Activated CD4-positive, alpha-beta T cell treated with anti-CD3 and anti-CD28 coated beads for 36 hours (primary cell): ENCODE measurements at places on chromosomes 7 and 10.
A peak's percentile ranks its signal among the peaks of the same experiment; 100 is the strongest.

GRCh38 chr10:119197921-119198320 lies 9.4 kb upstream of the GRK5 start:
- no peak for DNase-seq

DNA sequence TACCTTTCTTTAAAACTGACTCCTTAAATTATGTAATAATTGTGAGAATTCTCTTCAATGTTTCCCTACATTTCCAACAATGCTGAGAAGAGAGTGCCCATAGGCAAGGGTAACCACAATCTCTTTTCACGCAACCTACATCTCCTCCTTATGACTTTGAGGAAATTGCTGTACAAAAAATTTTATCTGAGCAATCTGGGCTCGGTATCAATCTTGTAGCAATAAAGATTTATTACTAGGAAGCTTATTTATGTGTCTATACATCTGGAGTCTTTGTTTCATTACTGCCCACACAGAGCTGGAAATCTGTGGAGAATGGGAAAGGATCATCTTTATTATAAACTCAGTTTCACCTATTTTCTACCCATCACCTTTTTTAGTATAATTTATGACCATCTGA lies 913.8 kb upstream of the SORCS1 start:
- no peak for DNase-seq

- DNase-seq = no peak
These were observed 105.5 kb upstream of the AKR1E2 start for GRCh38 chr10:4720463-4720862.

DNA sequence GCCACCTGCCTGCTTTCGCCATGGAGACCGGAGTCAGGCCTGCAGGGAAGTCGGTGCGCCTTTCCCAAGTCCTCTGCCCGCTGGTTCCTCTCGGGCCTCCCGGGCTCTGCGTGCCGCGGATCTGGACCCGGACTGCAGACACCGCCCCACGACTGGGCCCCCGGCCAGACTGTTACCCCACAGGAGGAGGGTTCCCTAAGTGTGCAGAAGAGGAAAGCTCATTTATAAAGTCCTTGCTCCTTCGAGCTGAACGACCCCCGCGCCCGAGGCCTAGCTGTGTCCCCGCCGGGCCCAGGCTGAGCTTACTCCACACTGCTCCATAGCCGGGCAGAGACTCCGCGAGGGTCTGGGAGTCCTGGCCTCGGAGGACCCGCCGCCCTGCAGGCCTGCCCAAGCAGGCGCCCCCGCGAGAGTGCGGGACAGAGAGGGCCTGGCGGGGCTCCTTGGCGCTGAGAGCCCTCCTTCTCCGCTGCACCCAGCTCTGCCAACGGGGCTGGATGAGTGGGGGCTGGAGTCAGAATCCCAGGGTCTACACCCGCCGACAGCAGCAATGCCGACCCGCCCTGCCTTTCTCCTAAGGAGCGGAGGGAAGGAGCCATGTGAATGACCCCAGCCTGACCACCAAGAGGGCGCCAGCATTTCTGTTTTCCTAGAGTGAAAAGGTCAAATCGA lies 8.3 kb downstream of the EN2 start:
- no peak for DNase-seq

- DNase-seq = no peak
These were observed 191.1 kb upstream of the ADO start for GRCh38 chr10:62613424-62613823.

- no peak for DNase-seq
These were observed 73.4 kb downstream of the SGMS1 start for GRCh38 chr10:50550291-50550839.

DNA sequence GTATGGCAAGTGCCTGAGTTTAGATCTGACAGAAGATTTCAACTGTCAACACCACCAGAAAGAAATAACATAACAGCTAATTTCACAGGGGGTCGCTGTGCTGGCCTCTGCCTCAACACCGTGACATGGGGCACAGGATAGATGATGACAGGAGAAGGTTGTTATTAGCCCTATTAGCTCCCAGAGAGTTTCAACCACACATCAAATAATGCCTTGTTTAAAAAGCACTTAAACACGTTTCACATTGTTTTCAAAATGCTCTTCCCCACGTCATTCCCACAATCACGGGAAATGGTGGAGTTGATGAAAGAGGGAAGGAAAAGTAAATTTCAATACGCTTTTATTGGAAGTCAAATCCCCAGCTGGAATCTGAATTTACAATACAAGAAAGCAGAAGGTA lies 184.7 kb downstream of the MAGI2 start:
- no peak for DNase-seq

DNA sequence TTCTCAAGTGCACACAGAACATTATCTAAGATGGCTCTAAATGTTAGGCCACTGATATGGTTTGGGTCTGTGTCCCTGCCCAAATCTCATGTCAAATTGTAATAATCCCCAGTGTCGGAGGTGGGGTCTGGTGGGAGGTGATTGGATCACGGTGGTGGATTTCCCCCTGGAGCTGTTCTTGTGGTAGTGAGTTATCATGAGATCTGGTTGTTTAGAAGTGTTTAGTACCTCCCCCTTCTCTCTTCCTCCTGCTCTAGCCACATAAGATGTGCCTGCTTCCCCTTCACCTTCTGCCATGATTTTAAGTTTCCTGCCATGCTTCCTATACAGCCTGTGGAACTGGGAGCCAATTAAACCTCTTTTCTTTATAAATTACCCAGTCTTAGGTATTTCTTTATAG lies 11.2 kb upstream of the GSTK1 start:
- DNase-seq = no peak

- no peak for DNase-seq
These were observed 24.3 kb upstream of the MKI67 start for GRCh38 chr10:128150561-128150960.

DNA sequence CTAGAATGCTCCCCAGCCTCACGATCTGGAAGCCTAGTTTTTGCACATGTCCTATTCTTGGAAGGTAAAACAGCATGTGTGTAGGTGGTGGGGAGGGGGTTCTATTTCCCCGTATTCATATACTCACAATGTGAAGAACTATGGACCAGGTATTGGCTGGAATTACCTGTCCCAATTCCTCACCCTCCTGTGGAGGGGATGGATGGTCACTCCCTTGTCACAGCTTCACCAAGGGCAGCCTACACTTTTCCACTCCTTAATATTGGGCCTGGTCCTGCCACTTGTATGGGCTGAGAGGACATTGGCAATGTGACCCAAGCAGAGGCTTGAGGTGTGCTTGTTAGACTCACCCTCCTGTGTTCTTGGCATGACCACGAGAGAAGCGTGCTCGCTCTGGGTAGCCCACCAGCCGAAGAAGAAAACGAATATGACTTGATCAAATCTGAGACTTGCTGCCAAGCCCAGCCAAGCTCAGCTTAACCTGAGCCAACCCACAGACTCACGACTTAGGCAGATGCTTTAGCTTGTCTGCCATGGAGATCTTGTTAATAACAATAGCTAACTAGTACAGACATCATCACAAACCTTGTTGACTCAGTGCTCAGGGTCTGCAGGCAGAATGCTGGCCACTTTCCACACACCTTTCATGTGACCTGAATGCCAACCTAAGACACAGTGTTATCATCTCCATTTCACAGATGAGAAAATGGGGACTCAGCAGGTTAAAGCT lies 17.2 kb downstream of the ZNF488 start:
- DNase-seq = no peak

DNA sequence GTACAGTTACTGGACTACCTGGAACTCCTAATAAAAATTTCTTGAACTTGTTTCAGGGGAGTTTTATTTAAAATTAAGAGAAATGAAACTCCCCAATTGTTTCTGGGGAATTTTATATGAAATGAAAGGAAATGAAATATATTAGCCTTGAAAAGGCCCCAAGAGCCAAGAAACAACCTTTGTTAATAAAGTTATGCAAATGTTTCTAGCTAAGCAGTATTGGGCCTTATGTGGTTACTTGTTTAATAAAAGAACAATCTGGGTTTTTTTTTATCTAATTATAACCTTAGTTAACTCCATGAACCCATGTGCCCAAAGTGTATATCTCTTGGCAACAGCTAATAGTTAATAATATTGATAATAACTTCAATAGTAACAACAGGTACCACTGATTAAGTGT lies 222.8 kb downstream of the EXOC4 start:
- DNase-seq = no peak

DNA sequence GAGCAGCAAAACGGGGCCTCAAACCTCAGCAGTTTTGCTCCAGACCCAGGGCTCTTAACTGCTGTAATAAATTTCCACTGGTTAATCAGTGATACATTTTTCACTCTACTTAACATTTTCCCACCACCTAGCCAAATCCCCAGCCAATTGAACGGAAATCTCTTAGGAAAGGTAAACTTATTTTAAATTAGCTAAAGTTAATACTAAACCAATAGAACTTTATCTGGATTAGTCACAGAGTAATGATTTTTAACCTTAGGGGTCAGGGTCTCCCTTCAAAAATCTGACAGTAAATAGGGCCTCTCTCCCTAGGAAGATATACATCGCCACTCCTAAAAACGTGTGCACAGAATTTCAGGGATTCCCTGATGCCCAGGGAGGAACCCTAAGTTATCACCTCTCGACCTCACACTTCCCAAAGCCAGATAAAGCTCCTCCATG lies 87.4 kb upstream of the KMT2E start:
- DNase-seq = no peak

DNA sequence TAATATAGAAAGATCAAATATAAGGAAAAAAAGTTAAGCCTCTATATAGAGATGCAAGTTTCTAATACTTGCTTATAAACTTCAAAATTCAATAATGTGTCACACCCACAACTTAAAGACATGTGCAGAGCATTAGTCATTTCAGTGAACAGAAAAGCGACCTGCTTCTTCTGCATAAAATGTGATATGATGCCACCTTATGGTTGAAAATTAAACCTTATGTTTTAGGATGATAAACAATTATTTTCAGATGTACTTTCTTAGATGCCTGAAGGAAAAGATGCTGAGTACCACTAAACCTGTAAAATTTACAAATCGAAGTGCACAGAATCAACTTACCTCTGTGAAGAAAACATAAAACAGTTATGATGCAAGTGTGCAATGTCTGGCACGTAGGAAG lies 96.0 kb downstream of the MTERF1 start:
- no peak for DNase-seq

DNA sequence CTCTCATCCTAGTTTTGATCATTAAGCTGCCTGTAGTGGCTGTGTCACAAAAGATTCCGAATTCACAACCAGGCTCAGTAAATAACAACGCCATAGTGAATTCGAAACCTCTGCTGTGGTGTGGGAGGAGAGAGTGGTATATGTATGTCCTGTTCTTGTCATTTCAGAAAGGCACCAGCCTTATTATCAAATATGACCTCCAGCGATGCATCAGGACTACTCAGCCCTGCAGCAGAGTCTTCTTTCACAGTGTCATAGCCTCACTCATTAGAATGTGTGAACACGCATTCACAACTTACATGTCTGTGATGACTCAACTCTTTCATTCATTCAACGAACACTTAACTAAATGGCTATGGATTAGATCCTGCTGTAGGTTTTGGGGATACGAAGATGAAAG lies 15.3 kb downstream of the AOC1 start:
- no peak for DNase-seq

DNA sequence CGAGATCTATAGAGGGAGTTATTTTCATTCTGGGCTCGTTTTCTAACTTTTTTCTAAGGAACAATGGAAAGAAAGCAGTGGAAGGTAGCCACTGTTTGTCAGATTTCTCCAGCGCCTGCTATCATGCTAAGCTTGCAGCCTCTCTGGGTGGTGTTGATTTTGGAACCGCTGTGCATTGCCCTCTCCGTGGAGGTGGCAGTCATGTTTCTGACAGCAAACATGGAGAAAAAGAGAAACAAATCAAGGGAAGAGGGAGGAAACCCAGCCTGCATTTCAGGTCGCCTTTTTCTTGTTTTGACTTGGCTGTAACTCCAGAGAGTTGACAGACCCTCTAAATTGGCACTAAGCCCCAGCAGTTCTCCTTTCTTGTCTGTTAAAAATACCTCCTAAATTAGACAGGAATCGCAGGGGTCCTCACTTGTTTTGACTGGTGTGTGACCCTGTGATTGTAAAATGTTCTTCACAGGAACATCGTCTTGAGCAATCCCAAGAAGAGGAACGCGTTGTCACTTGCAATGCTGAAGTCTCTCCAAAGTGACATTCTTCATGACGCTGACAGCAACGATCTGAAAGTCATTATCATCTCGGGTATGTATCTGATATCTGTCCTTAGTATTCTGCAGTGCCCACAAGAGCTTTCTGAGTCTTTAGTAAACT lies 4.8 kb downstream of the ECHDC3 start:
- DNase-seq = no peak

DNA sequence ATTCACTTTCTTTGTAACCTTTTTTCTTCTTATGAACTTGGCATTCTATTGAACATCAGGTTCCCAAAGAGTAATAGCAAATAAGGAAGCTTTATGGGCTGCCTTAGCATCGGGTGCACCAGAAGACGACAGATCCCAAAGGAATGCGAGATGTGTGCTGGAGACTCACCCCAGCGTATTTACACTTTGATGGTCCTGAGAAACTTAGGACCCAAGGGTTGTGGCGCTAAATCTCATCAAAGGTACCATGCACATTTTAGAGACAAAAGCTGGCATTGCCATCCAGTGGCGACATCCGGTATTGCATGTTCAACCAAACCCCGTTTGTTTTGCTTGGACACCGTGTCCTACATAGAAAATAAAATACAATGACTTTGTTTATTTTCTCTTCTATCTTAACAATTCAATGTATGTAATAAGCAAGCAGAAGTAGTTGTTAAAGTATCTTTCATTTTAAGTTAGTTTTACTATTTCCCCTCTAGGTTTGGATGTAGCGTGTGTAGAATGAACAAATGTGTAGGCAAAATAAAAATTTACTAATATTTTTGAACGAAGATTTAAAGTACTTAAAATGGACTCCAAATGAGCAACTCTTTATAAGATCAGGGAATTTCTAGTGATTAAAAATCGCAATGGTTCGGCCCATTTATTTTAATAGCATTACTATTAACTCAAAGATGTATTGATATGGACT lies 1154.8 kb downstream of the GATA3 start:
- DNase-seq = peak; percentile 85

DNA sequence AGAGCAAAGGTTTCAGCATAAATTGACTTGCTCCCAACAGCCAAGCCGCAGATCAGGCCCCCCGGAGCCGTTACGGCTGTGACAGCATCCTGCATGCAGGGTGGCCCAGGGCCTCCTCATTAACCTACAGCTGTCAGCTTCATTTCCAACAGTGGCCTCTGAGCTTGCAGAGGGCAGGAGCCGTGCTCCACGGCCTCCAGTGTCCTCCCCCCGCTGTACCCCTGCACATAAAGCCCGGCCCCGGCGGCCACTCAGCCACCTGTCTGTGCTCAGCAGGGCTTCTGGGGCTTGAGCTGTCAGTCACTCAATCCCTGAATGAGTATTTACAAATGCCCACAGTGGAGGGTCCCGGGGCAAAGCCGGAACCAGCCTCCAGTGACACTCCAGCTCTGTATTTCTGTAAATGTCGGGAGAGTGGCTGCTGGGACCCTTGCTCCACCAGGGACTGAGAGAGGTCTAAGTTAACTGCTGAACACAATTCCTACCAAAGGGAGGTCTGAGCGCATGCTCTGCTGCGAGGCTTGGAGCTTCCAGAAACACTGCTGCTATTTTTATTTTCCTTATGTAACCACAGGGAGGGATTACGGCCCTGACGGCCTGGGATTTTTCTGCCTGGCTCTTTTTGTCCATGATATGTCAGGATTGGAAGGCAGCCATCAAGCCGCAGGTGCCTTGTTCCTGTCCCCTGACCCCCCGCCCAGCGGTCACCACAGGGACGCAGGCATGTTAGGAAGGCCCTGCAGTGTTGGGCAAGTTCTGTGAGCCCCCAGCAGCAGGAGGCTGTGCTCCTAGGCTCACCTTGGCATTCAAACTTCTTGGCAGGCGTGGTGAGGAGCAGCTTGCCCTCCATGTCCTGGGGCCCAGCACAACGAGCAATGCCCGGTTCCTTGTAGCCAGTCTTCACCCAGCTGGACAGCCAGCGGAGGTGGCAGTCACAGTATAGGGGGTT lies 165.0 kb downstream of the SLIT1 start:
- DNase-seq = no peak

- no peak for DNase-seq
These were observed 246.4 kb downstream of the EMX2 start for GRCh38 chr10:117788911-117789310.
